ENCODE measurements at places on chromosomes 4 and X.
A peak's percentile ranks its signal among the peaks of the same experiment; 100 is the strongest.

DNA sequence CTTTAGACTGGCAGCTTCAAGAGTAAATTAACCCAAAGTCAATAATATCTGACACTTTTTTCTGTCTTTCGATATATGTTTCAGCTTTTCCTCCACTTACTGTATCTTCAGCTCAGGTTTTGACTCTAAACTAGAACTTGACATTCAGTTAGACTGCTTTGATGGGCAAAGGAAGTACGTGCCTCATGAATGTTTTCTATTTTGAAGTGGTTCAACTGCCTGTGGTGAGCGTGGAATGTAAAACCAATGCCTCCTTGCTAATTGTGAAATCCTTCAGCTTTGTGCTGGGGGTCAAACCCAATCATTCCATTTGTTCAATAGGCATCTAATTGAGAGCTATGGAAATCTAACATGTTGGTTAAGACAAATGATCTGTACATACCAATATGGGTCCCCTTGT is 857.0 kb upstream of the HTR2C start:
- DNase-seq: no peak

DNA sequence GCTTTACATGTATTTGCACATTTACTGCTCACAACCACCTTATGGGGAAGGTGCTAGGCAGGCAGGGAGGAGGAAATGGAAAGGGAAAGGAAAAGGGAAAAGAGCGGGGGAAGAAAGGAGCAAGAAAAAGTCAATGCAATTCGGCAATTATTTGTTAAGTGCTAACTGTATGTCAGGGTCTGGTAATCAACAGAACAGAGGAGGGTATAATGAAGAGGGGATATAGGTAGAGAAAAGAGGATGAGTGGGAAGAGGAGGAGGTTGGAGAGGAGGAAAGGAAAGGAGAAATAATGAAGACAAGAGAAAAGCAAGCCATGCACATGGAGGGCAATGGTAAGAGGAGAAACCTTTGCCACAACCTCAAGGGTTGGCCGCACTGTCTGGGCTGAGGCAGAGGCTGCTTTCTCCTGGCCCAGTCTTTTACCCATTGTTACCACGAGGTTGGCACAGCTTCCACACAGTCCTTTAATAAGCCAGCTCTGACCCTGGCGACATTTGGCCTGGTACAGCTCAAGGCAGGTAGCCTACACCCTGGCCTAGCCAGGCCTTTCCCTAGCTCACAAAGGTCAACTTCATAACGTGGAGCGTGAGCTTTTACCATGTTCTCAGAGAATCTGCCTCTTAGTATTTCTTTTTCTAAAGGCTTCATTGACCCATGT is 836 bp downstream of the BTK start:
- DNase-seq: no peak

DNA sequence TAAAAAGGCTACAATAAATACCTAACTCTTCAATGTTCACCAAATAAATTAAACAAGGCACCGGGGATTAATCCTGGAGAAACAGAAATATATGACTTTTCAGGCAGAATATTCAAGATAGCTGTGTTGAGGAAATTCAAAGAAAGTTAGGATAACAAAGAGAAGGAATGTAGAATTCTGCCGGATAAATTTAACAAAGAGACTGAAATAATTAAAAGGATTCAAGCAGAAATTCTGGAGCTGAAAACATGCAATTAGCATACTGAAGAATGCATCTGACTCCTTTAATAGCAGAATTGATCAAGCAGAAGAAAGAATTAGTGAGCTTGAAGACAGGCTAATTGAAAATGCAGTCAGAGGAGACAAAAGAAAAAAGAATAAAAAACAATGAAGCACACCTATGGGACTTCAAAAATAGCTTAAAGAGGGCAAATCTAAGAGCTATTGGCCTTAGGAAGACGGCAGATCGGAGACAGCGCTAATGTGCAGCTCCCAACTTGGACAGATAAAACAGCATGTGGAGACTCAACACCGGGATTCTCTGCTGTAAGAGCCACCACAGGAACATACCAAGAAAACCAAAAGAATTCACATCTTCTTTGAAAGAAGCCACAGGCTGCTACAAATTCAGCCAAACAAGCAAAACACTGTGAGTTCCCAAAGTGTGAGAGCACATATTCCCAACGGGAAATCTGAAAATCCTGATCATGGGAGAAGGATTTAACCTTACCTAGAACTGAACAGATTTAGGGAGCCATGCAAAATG is 1290.9 kb downstream of the PCDH18 start:
- peak; percentile 31 for DNase-seq

- DNase-seq: no peak
Observed at GRCh38 chr4:105210916-105211315, 64.2 kb downstream of the TET2 start.

- no peak for DNase-seq
Observed at GRCh38 chr4:76016393-76016792, 6.9 kb downstream of the CXCL10 start.

- no peak for DNase-seq
Observed at GRCh38 chr4:153489856-153490558, 23.8 kb downstream of the TMEM131L start.
